ENCODE measurements at places on chromosomes 1 and 21. TPM values are rescaled to one million over a fixed set of nuclear protein-coding genes. Genes with fewer than 3 reads are reported as not detected.

GRCh38 chr1:225657462-225657989 is 4.6 kb upstream of the ENAH start:
- H3K4me1 ChIP-seq = no peaks in the 10 kb centered on the region
- DNase-seq = no peak
- no peaks in the 10 kb centered on the region for H3K36me3 ChIP-seq
- no peak overlapping the region for H3K27ac ChIP-seq
- H3K4me3 ChIP-seq = no peak overlapping the region

- no peaks in the 10 kb centered on the region for H3K27me3 ChIP-seq
- no peak for DNase-seq
- no peaks in the 10 kb centered on the region for H3K36me3 ChIP-seq
- H3K4me3 ChIP-seq = no peak overlapping the region
Measured at GRCh38 chr1:178683291-178683690, 41.8 kb upstream of the RALGPS2 start.

DNA sequence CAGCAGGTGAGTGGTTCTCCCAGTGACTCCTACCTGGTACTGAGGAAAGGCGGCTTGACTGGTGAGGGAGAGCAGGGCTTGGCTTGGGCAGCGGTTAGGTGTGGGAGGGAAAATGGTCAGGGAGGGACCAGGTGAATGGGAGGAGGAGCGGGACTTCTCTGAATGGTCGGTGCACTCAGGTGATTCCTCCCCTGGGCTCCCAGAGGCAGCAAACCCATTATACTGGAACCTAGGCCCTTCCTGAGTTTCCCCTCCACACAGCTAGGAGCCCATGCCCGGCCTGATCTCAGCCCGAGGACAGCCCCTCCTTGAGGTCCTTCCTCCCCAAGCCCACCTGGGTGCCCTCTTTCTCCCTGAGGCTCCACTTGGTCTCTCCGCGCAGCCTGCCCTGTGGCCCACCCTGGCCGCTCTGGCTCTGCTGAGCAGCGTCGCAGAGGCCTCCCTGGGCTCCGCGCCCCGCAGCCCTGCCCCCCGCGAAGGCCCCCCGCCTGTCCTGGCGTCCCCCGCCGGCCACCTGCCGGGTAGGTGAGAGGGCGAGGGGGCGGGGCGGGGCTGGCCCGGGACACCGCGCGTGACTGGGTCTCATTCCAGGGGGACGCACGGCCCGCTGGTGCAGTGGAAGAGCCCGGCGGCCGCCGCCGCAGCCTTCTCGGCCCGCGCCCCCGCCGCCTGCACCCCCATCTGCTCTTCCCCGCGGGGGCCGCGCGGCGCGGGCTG is 2.3 kb downstream of the ARTN start:
- H3K27me3 ChIP-seq = peaks cover 69% of the 10 kb centered on the region
- no peaks in the 10 kb centered on the region for H3K36me3 ChIP-seq
- DNase-seq = no peak
- H3K27ac ChIP-seq = no peak overlapping the region

GRCh38 chr1:53946252-53947171 is at the start of gene LRRC42:
LRRC42 (plus strand) TSS chr1:53946350; CDS start chr1:53952000, 5,650 bp downstream.
- H3K36me3 ChIP-seq = no peaks in the 10 kb centered on the region
- H3K27ac ChIP-seq = peak within 1 kb of the TSS; percentile 78
- peak within 1 kb of the TSS; percentile 78 for H3K4me3 ChIP-seq
- H3K4me1 ChIP-seq = peaks cover 30% of the 10 kb centered on the region

DNA sequence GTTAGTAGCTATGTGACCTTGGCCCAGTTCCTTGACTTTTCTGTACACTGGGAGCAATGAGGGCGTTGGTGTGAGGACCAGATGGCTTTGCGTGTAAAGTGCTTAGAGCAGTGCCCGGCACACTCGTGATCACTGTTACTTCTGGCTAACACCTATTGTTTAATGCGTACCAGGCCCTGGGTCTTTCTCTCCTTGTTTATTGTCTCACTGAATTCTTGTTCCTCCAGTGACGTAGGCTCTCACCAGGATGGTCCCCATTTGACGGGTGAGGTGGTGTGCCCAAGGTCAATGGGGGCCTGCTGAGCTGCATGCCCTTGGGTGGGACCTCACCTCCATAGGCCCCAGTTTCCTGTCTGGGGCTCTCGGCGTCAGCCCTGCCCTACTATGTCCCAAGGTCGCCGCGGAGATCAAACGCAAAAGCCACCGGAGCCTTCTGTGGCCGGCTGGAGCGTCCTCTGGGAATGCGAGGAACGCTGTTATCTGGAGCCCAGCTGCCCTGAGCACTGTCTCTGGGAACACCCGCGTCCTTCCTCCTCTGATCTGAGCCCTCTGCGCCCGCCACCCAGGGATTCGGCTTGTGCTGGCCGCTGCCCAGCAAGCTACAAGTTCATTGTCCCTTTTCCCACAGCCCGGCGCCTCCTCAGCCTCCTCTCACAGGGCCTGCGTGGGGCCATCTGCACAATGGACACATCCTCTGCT is 28.9 kb downstream of the ALPL start:
- H3K27ac ChIP-seq = no peak overlapping the region
- peaks cover 6% of the 10 kb centered on the region for H3K4me1 ChIP-seq
- DNase-seq = no peak
- no peaks in the 10 kb centered on the region for H3K27me3 ChIP-seq

- H3K36me3 ChIP-seq = no peaks in the 10 kb centered on the region
- H3K4me1 ChIP-seq = no peaks in the 10 kb centered on the region
- H3K27me3 ChIP-seq = no peaks in the 10 kb centered on the region
- H3K27ac ChIP-seq = no peak overlapping the region
- no peak for DNase-seq
Measured at GRCh38 chr1:94020764-94021579, 100.0 kb downstream of the ABCA4 start.

DNA sequence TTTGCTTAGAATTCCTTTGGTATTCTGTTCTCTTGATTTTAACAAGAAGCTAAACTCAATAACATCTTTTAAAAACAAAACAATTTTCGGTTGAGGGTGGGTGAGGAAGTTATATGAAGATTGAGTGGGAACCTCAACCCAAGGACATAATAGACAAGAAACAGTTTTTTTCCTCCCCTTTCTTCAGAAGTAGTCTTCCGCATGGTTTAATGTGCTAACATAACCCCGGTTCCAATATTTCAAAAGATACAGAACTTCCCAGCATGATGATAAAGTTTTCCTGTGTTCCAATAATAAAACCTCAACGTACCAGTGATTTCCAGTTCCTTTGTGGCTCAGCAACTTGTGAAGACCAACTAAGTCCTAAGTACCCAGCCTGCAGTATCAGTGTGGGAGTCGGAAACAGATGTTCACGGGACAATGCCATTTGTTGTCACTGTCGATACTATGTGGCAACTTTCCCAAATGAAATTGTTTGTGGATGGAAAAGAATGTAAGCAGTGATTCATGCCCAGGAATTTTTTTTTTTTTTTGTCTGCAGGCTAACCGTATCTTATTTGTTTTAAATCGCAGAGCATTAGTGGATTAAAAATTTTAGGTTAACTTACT is 48.5 kb downstream of the NR5A2 start:
- peaks cover 7% of the 10 kb centered on the region for H3K27me3 ChIP-seq
- no peaks in the 10 kb centered on the region for H3K36me3 ChIP-seq
- DNase-seq = peak; percentile 21
- H3K4me1 ChIP-seq = peaks cover under 1% of the 10 kb centered on the region
- no peak overlapping the region for H3K4me3 ChIP-seq

DNA sequence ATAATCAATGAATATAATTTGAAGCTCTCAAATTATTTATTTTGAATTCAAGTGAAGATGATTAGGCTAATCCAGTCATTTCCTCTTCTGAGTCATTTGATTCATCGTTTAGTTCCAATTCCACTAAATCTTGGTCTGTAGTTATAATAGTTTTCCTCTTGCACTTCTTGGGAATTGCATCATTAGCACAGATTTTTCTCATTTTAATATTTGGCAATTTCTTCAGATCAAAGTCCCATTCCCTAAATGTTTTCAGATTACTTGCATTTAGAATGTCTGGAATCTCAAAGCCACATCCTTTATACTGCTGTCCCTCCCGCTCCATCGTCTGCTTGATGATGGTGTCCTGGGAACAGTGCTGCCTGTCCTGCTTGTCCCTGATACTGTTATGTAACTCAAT is 43.5 kb downstream of the MAST2 start:
- H3K4me3 ChIP-seq = no peak overlapping the region
- no peaks in the 10 kb centered on the region for H3K27me3 ChIP-seq
- DNase-seq = no peak

GRCh38 chr1:211715971-211716370 is 40.5 kb upstream of the NEK2 start:
- no peaks in the 10 kb centered on the region for H3K4me1 ChIP-seq
- H3K27me3 ChIP-seq = no peaks in the 10 kb centered on the region
- no peak overlapping the region for H3K27ac ChIP-seq
- no peak overlapping the region for H3K4me3 ChIP-seq

- no peaks in the 10 kb centered on the region for H3K4me1 ChIP-seq
- DNase-seq = no peak
- no peaks in the 10 kb centered on the region for H3K27me3 ChIP-seq
- no peaks in the 10 kb centered on the region for H3K36me3 ChIP-seq
- H3K4me3 ChIP-seq = no peak overlapping the region
Measured at GRCh38 chr21:46207006-46207919, 21.3 kb downstream of the LSS start.

DNA sequence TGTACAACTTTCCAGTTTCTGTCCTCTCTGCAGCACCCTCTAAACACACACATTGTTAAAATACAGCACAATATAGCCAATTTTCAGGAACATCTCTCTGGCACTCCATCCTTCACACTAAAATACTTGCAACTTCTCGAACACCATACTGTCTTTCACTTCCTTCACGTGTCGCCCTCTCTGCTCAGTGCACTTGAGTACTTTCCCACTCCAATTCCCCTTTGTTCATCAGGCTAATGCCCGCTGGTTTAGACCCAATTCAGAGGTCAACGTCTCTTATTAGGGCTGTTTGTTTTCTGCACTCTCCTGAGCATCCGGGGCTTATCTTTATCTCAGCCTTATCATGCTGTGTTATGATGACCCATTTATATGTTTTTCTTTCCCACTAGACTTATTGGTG is 238.2 kb upstream of the SGIP1 start:
- H3K4me3 ChIP-seq = no peak overlapping the region
- no peak overlapping the region for H3K27ac ChIP-seq
- DNase-seq = no peak
- H3K36me3 ChIP-seq = no peaks in the 10 kb centered on the region

Gene CXADR
- total RNA-seq = 226 TPM

GRCh38 chr1:220344745-220345144 is 72.5 kb upstream of the RAB3GAP2 start:
- no peaks in the 10 kb centered on the region for H3K36me3 ChIP-seq
- H3K27ac ChIP-seq = no peak overlapping the region
- no peak overlapping the region for H3K4me3 ChIP-seq
- H3K27me3 ChIP-seq = no peaks in the 10 kb centered on the region

GRCh38 chr1:15139654-15140350 is 13.7 kb upstream of the TMEM51 start:
- no peak overlapping the region for H3K4me3 ChIP-seq
- H3K27ac ChIP-seq = no peak overlapping the region
- no peaks in the 10 kb centered on the region for H3K27me3 ChIP-seq
- peaks cover 3% of the 10 kb centered on the region for H3K4me1 ChIP-seq

Gene ITSN1
- total RNA-seq = 103 TPM

- no peaks in the 10 kb centered on the region for H3K4me1 ChIP-seq
- no peak overlapping the region for H3K4me3 ChIP-seq
- no peaks in the 10 kb centered on the region for H3K27me3 ChIP-seq
- no peak for DNase-seq
- no peak overlapping the region for H3K27ac ChIP-seq
Measured at GRCh38 chr1:32040711-32041110, 27.0 kb downstream of the KHDRBS1 start.

Gene LYST
- total RNA-seq = 0.82 TPM

Gene HOOK1
- total RNA-seq = 12.1 TPM

Gene KTI12
- total RNA-seq = 7.3 TPM

All from neural progenitor cell (in vitro differentiated cells).